Activated CD4-positive, alpha-beta T cell treated with anti-CD3 and anti-CD28 coated beads, Interleukin-2, amount 10 ng/mL, durations not matched to agents 7 days and 5 days (primary cell): ENCODE measurements at places on chromosomes 16 and 17. TPM values are rescaled to one million over a fixed set of nuclear protein-coding genes. Genes with fewer than 3 reads are reported as not detected.

The ACSM3 gene
- 4.1 TPM for total RNA-seq

The MYH13 gene
- not detected for total RNA-seq

The CCR7 gene
- total RNA-seq = 281 TPM

The GRAPL gene
- 25.3 TPM for total RNA-seq

The KRT12 gene
- total RNA-seq = not detected

The ADAP2 gene
- 1.1 TPM for total RNA-seq

The ARL17A gene
- 27.5 TPM for total RNA-seq

The RAD51D gene
- 26.7 TPM for total RNA-seq

The MSI2 gene
- 96.0 TPM for total RNA-seq

The TBC1D3B gene
- 2.4 TPM for total RNA-seq

The MEOX1 gene
- total RNA-seq = 6.6 TPM

The FBXW10B gene
- 0.44 TPM for total RNA-seq

The EVPLL gene
- total RNA-seq = not detected

The GSG1L2 gene
- total RNA-seq = not detected

The ACSF3 gene
- 57.3 TPM for total RNA-seq

The VWA3A gene
- total RNA-seq = 0.15 TPM

The METTL26 gene
- 78.0 TPM for total RNA-seq
